ENCODE measurements at places on chromosomes 13 and 19.

GRCh38 chr13:42458193-42458592 lies 115.8 kb upstream of the TNFSF11 start:
- DNase-seq, result no peak

DNA sequence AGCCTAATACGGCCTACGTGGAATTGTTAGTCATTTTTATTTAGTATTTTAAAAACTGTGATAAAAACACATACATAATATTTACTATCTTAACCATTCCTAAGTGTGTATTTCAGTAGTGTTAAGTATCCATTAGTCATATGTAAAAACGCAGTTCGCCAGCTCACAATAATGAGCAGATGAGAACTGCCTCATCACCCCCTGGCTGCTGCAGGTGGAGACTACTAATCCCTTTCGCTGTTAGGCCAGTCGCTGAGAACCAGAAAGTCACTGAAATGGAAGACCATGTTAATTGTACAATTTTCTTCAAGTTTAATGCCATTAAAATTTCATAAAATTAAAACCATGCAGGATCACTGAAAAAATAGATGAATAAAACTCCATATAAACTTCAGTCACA lies 1.6 kb downstream of the ESD start:
- no peak for DNase-seq

DNA sequence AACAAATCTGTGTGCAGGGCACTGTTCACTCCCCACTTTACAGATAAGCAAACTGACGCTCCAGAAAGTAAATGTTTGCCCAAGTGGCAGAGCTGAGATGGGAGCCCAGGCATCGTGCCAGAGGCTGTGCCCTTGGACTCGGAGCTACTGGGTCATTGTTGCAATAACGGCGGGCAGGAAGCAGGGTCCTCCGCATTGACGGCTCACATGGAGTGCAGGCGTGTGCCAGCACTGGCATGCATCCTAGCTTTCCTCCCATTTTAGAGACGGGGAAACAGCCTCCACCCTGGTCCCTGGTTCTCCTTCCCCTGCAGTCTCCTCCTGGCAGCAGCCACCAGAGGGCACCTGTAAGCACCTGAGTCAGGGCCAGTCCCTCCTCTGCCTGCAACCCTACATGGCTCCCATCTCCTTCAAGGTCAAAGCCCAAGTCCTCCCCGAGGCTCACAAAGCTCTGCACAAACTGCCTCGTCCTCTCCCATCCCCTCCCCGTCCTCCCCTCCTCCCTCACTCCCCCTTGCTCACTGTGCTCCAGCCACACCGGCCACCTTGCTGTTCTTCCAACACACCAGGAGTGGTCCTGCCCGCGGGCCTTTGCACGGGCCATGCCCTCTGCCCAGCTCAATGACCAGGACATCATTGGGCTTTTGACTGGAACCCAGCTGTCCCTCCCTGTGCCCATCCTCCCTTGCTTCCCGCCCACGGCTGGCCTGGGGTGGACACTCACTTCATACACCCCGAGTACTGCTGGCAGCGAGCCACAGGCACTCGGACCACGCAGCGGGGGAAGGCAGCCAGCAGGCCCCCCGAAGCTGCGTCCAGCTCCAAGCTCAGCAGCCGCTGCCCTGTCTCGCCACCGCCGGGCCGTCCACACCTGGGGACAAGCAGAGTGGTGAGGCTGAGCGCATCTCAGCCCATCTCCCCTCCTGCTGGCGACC lies 7.7 kb upstream of the LRG1 start:
- no peak for DNase-seq

DNA sequence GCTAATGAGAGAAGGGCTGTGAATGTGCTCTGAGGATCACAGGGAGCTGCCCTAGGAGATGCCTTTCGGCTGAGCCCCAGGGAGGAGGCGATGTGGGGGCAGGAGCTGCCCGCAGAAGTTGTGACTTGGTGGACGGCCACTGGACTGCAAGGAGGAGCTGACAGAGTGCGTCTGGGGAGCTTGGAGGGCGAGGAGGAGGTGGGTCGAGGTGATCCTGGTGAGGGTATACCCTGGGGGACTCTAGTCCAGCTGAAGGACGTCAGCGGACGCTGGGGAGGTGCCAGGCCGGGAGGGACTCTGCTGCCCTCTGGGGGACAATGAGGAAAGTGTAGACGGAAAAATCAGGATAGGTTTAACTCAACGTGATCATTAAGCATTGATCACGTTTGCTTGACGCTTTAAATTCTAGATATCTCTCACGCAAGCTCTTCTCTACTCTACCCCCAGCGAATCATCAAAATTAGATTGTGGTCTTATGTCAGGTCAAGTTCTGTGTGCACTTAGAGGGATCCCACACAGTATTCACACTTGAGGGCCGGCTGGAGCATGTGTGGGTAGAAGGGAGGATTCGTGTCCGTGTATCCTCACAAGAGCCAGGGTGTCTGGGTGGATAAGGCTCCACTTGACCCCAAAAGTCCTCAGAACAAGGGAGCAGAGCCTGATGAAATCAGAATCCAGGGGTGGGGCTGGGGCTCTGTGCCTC lies 3.3 kb upstream of the CEACAM7 start:
- no peak for DNase-seq

- DNase-seq, result no peak
Observed at GRCh38 chr13:37608750-37609339, 10.3 kb upstream of the POSTN start.

GRCh38 chr19:35124098-35125060 lies 8.8 kb downstream of the FXYD3 start:
- peak; percentile 67 for DNase-seq

GRCh38 chr19:6364353-6364752 lies 3.0 kb downstream of the CLPP start:
- no peak for DNase-seq

GRCh38 chr19:33861950-33862349 lies 65.3 kb downstream of the KCTD15 start:
- no peak for DNase-seq

- DNase-seq, result no peak
Observed at GRCh38 chr13:94303644-94304174, 175.8 kb downstream of the DCT start.

GRCh38 chr13:100240109-100240779 lies 151.4 kb downstream of the PCCA start:
- no peak for DNase-seq

DNA sequence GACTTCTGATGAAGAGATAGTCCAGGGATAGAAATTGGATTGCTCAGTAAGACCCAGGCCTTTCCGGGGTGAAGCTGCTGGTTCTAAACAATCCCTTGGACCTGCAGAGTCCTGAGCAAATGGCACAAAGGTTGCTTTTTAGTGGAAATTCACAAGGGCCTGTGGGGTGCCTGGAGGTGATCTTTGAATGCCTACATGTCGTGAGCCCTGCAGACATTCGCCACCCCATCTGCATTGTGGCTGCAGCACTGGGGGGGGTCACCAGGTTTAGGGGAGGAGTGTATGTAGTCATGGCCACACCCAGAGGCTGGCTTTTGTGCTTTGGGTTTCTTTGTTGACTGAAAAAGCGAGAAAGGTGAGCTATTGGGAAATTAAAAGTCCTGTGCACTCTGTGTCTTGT lies 41.4 kb downstream of the SLC7A9 start:
- no peak for DNase-seq

DNA sequence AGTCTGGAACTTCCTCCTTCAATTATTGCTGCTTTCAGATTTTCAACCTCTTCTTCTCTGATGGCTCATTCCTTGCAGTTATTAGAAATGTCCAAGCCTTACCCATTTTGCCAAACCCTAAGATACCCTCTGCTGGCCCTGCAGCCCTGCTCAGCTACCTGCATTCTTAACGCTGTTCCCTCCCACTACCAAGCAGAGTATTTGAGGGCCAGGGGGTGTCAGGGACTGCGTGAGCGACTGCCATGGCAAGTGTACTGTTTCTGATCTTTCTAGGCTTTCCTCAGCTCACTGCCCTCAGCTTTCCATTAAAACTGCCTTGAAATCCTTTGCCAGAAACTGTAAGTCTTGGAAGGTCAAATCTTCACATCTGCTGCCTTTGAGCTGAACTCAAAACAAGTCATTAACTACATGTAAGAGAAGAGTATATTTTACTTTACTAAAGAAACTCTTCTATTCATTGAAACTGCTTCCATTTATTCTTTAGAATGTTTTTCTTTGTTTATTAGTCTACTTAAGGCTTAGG lies 41.0 kb downstream of the HS6ST3 start:
- no peak for DNase-seq

- DNase-seq, result no peak
Observed at GRCh38 chr13:85366759-85367417, 432.3 kb downstream of the SLITRK6 start.

- DNase-seq, result no peak
Observed at GRCh38 chr19:15640904-15641597, 354 bp downstream of the CYP4F3 start.

DNA sequence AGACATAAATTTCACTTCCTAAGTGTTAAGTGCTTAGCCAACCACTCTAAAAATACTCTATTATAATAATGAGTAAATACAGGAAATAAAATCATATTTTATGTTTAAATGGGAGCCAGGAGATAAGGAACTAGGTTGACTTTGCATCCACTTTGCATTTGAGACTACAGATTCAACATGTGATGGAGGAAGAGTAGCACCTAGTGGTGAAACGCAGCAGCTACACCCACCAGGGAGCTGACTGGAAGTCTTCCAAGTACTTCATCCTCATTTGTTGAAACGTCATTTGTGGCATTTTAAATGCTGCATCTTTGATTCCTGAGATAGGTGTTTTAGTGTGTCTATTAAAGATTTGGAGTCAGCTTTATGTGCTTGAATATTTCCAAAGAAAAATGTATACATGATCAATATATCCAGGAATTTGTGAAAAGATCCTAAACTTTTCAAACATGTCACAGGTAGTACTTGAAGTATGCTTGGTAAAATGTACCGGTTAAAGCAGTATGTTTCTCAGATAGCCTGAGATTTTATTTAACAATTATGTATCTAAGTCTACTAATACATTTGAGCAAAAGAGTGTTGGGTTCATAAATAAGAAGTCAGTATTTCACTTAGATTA lies 17.4 kb upstream of the KCTD12 start:
- DNase-seq, result peak; percentile 34

- no peak for DNase-seq
Observed at GRCh38 chr13:59178344-59178743, 985.4 kb downstream of the DIAPH3 start.

All from stimulated activated CD4-positive, alpha-beta T cell treated with anti-CD3 and anti-CD28 coated beads, Interleukin-1b, Interleukin-23, amount 100 ng/mL, for 1 hour (primary cell).